ENCODE measurements at places on chromosomes 7 and 10.

DNA sequence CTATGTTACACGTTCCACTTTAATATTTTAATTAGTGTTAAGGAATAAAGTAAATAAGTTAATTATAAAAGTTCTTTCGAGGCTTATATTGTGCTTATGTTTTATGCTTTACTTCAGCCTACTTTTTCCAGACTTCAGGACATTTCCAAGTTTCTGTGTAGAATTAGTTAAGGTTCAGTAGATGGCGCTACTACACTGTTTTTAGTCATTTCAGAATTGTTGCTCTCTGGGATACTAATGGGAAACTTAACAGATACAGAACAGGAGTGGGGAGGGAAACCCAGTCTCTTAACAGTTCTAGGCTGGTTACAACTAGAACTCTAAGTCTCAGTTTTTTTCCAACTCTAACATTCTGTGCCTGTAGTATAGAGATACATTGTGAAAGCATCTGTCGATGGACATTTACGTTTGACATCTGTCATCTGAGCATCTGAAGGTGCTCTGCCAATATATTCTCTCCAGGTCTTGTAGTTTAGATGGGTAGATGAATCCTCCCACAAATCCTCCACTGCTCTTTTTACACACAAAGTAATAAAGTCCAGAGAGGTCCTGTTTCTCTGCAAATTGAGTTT, 56.8 kb upstream of the FAM171A1 start:
- peak; percentile 67 for DNase-seq

DNA sequence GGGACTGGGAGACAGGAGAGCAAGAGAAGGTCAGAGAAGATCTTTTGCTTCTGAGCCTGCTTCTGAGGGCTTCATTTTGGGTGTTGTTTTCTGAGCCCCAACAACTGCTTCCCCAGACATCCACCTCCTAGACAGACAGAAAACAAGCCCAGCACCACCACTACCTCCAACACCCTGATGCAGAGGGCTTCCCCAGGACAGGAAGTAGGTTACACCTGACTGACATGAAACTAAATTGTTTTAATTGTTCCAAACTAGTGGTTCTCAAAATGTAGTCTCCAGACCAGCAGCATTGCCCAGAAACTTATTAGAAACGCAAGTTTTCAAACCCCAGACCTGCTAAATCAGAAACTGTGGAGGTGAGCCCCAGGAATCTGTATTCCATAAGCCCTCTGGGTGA, 163.6 kb upstream of the KMT2E start:
- no peak for DNase-seq

- DNase-seq: no peak
Observed at GRCh38 chr7:140014123-140014522, 48.6 kb downstream of the PARP12 start.

DNA sequence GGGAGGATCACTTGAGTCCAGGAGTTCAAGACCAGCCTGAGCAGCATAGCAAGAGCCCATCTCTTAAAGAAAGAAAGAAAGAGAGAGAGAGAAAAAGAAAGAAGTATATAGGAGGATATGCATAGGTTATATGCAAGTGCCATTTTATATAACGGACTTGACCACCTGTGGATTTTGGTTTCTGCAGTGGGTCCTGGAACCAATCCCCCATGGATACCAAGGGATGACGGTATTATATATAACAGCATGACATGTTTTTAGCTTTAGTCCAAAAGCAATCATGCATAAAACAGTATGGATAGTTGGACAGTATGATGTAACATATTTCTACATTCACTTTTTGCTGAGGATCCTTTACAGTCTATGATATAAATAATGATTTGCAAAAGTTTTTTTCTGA, 45.3 kb downstream of the DLD start:
- DNase-seq: no peak

DNA sequence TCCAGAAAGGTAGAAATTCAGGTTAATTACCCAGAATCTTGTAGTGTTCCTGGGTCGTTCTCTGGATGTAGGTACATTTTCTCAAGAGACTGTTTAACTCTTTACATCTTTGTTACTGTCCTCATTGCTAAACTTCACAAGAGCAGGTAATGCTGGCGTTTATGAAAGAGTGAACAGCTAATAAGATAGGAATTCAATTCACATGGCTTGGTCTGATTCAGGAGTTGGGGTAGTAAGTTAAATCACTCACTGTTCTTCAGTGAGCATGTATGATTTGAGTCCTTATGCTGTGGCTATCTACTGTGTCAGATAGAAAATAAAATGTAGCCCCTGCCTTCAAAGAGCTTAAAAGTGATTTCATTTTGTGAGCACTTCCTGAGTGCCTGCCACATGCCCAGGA, 480.0 kb downstream of the LRMDA start:
- no peak for DNase-seq

- no peak for DNase-seq
Observed at GRCh38 chr7:137696376-137696775, 150.4 kb downstream of the DGKI start.

DNA sequence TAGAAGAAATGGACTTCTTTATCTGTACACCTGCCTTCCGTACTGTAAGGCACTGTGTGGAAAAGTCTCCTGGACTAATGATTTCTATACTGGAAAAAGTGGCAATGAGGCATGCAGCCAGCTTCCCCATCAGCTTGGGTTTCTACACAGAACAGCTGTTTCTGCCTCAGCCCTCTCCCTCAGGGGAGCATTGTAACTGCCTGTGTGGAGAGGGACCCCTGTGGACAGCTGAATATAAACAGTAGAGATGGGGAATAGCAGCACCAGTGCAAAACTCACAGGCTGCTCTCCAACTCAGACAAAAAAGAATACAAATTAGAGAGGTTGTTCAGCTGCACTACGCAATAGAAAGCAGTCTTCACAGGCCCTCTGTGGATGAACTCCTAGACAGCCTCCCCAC, 451.3 kb upstream of the MBL2 start:
- no peak for DNase-seq

DNA sequence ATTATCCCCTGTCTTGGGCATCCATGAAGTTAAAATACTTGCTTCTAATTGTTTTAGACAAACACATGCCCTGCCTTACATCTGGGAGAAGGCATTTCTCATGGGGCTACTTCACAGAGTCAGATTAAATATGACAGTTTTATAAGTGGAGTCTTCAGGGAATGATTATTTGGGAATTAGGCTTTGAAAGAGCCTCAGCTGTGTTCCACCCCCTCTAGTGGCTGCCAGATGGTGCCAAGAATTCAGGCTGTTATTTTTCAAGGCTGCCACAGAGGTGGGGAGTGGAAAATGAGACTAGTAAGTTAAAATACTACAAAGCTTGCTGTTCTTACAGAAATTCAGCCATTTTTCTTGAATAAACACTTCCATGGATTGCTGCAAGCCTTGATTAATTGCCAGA, 45.8 kb upstream of the DNAH11 start:
- DNase-seq: peak; percentile 7

DNA sequence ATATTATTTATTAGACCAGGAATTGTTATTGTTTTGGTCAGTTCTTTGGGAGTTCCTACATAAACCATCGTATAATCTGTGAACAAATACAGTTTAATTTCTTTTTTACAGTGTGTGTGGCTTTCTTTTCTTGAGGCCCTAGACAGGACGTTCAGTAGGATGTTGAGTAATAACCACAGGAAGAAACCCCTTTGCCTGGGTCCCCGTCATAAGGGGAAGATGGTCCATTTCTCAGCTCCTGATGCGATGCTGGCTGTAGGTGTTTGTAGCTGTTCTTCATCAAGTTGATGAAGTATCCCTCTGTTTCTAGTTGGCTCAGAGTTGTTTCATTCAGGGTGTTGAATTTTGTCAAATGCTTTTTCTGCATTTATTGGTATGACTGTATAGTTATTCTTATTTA, 219.7 kb upstream of the ADARB2 start:
- DNase-seq: no peak

GRCh38 chr7:71429083-71429482, 297.1 kb downstream of the GALNT17 start:
- no peak for DNase-seq

DNA sequence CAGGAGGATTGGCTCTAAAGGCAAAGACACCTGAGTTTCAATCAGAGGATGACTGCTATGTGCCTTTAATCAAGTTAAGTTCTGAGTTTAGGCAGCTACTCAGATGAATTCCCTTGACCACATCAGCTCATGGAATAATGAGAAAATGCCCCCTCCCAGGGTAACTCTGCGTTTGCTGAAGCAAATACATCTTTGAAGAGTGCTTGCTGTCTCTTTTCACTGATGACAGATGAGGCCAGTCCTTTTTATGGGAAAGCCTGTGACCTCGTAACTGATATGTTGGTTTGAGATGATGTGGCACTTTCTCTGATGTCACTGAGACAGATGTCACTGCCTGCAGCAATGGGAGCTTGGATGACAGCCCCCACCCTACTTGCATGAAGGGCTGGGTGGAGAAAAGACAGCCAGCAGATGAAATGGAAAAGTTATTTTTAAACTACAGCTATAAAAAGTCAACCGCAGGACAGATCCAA, 43.7 kb upstream of the DGKI start:
- no peak for DNase-seq

- peak; percentile 43 for DNase-seq
Observed at GRCh38 chr7:44796034-44796503, 412 bp upstream of the PPIA start.

GRCh38 chr10:89327803-89328441, at the start of gene IFIT3:
TSS of gene IFIT3 (plus strand) at chr10:89327997. CDS start at chr10:89328074, 77 bp downstream.
- peak; percentile 96 for DNase-seq

- DNase-seq: no peak
Observed at GRCh38 chr7:21076054-21076453, 289.4 kb upstream of the SP8 start.

GRCh38 chr7:134391223-134391622, 67.7 kb downstream of the AKR1B1 start:
- no peak for DNase-seq

GRCh38 chr7:133602291-133602690, 349.4 kb downstream of the EXOC4 start:
- DNase-seq: peak; percentile 66

DNA sequence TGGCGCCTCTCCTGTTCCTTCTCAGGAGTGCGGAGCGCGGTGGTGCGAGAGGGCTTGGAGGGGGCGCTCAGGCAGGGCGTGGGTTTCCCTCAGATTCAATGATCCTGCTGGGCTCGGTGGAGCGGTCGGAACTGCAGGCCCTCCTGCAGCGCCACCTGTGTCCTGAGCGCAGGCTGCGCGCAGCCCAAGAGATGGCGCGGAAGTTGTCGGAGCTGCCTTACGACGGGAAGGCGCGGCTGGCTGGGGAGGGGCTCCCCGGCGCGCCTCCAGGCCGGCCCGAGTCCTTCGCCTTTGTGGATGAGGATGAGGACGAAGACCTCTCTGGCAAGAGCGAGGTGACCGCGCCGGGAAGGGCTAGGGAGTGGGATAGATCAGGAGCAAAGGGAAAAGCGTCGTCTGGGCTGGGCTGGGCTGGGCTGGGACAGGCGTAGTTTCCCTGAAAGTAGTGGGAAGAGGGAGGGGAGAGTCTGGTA, 17.0 kb downstream of the FAM131B start:
- DNase-seq: peak; percentile 28

GRCh38 chr10:52740913-52741675, 31.5 kb downstream of the MBL2 start:
- peak; percentile 23 for DNase-seq

DNA sequence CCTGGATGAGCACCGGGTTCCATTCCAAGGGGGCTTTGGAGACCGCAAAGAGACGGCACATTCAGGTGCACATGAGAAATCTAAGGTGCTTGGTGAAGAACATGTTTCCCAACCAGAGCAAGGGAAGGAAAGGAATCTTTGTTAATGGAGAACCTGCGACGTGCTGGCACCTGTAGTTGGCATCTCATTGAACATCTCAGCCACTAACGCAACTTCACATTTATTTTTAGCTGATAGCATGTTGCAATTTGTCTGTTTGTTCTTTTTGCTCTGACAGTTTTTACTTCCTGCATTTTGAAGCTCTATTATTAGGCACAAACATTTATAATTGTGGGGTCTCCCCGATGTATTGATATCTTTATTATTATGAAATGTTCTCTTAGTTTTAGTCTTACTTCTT, 316.7 kb downstream of the TCERG1L start:
- no peak for DNase-seq

DNA sequence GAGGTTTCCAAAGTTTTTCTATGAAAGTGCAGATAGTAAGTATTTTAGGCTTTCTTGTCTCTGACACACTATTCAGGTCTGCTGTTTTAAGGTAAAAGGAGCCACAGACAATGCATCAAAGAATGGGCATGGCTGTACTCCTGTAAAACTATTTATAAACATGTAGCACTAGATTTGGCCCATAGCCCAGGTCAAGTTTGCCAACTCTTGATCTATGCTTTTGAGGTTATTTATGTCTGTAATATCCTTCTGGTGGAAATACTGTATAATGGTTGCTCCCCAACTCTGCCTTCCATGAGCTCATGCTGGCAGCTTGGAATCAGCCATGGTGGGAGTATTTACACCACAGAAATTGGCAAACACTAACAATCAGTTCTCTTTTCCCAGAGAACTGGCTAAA, 244.6 kb downstream of the BUB3 start:
- DNase-seq: no peak

DNA sequence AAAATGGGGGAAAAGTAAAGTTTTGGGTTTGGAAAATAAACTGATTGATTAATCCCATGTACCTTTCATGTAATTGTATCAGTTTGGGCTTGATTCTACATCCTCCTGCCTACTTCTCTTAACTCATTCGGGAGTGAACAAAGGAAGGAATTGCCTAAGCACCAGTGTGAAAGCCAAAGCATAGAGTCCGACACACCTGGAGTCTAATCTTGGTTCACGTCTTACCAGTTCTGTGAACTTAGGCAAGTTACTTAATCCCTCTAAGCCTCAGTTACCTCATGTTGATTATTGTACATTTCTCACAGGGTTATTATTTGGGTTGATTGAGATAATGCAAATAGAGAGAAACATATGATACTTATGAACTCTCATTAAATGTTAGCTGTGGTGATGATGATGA, 41.1 kb upstream of the PRPS1L1 start:
- DNase-seq: no peak

DNA sequence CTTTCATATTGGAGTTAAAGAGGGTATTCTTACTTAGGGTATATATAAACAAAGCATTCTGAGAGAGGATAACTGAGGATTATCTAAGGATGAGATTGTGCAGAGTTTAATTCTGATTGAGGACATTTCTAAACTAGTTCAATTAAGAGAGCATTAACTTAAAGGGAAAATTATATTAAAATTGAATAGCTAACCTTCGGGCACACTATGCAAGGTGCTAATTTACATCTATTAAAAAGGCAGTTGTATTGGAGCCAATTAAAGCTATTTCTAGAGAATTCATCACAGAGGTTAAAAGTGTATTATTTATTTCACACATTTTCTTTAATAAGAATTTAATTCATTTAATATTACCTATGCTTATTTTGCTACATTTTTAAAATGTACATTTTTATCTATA, 17.0 kb upstream of the PIK3CG start:
- DNase-seq: no peak

DNA sequence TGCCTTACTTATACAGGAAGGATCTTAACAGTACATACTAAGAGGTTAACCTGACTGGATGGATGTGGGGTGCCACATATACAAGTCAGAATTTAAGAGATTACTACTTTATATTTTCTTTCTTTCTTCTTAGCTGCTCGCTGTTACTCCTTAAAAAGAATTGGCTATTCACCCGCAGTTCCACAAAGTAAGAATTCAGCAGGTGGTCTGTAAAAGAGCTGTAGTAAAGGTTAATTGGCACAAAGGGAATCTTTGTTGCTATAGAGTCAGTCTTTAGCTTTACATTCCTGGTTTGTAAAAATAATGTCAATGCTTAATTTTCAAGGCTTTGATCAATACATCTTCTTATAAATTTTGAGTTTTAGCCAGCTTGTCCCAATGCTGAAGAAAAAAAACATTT, 43.2 kb downstream of the RALA start:
- no peak for DNase-seq

GRCh38 chr10:90352288-90352687, 505.6 kb downstream of the HTR7 start:
- DNase-seq: no peak

Data from astrocyte of the spinal cord (primary cell).